B cell (primary cell): ENCODE measurements at places on chromosomes 1 and 21.

GRCh38 chr1:24177161-24177560, 9.9 kb downstream of the IFNLR1 start:
- DNase-seq: no peak

DNA sequence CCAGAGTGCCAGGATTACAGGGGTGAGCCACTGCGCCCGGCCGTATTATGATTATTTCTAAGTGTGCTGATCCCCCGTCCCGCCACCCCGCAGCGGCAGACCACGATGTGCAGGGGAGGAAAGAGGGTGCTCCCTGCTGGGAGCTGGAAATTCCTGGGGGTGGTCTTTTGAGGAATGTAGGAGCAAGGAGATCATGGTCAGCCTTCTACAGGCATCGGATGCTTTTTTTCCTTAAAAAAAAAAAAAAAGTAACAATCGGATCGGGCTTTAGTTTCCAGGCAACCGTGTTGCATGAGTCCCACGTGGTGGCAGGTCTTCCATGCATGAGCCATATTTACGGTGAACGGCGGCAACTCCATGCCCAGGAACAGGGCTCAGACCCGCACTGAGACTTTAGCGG, 74.2 kb upstream of the COX20 start:
- DNase-seq: no peak

GRCh38 chr21:39077876-39078275, 105.4 kb downstream of the PSMG1 start:
- DNase-seq: no peak

- DNase-seq: no peak
Measured at GRCh38 chr1:182069028-182069466, 7.5 kb upstream of the ZNF648 start.

- no peak for DNase-seq
Measured at GRCh38 chr1:216785221-216785620, 62.0 kb upstream of the ESRRG start.

GRCh38 chr1:39894884-39895495, 6.7 kb downstream of the MYCL start:
- DNase-seq: no peak

- no peak for DNase-seq
Measured at GRCh38 chr1:54809496-54810074, 8.5 kb upstream of the TTC22 start.

GRCh38 chr1:35854989-35855700, 27.9 kb upstream of the AGO1 start:
- DNase-seq: no peak

- DNase-seq: no peak
Measured at GRCh38 chr1:35340519-35340918, 72.0 kb downstream of the ZMYM4 start.

DNA sequence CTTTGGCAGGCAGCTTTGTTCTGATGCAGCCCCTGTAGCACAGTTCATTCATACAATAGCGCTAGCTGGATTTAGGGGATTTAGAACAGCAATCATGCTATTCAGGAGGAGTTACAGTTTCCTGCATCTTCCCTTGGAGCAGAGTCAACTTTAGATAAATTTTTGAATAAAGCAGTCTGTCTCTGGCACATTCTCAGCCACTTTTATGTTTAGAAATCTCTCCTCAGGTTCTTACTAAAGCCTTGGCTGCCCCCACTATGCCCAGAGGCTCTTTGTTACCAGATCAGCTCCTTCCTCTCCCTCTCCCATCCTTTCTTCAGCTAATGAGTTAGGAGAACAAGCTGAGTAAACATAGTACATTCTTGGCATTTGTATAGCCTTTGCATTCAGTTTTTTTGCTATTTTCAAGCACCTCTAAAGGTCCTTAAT, 17.0 kb upstream of the PIGC start:
- DNase-seq: no peak

DNA sequence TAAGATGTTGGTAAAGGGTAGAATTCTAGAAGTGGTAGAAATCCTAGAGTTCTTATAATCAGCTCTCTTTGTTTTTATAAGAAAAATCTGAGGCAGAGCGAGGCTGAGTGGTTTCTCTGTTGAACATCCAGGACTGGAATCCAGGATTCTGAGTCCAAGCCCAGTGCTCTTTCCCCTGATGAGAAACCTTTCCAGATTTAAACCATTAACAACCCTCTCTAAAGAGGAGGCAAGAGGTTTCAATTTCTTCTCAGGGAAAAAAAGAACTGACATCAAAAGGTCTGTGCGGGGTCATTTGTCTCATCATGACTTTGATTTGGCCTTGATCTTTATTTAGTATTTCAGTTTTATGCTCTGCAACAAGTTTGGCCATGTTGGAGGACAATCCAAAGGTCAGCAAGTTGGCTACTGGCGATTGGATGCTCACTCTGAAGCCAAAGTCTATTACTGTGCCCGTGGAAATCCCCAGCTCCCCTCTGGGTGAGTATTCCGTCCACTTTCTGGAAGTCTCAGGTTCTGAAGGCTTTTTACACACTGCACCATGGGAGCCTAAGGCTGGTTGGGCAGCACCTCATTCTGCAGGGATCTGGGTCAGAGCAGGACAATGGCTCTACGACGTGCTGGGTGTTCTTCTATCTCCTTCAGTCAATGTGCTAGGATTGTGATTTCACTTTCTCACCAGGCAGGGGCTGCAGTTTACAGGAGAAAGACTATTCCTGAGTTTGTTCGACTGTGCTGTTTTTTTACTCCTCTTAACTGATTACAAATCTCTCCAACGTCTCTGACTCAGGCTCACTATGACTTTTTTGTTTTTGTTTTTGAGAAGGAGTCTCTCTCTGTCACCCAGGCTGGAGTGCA, 18.9 kb upstream of the CCT8 start:
- no peak for DNase-seq

- no peak for DNase-seq
Measured at GRCh38 chr1:21878009-21878773, 58.9 kb downstream of the HSPG2 start.

DNA sequence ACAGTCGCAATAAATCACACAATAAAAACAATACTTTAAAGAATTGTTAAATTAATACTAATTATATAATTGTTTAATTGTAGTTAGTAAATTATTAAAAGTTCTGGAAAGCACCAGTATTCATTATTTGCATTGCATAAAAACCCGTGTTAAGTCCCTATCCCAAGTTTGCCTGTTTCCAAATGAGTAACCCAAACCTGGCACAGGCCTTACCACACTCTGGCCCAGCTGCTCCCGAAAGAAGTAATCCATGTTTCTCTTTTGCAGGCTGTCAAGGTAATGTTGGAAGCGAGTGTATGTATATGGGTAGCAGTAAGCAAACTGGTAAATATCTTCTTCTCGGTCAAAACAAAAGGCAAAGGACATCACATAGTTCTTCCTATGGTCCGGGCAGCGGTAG, 268.7 kb upstream of the BEND5 start:
- no peak for DNase-seq

DNA sequence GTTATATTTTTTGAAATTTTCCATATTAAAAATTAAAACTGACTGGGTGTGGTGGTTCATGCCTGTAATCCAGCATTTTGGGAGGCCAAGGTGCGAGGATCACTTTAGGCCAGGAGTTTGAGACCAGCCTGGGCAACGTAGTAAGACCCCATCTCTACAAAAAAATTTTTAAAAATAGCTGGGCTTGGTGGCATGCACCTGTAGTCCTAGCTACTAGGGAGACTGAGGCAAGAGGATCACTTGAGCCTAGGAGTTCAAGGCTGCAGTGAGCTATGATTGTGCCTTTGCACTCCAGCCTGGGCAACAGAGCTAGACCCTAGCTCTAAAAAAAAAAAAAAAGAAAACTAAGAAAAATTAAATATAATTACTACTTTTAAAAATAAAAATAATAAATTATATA, 4.5 kb upstream of the SVBP start:
- no peak for DNase-seq

- no peak for DNase-seq
Measured at GRCh38 chr1:61085206-61085982, 3.0 kb downstream of the NFIA start.

- DNase-seq: peak; percentile 31
Measured at GRCh38 chr1:87333692-87334347, 5.1 kb downstream of the LMO4 start.

GRCh38 chr1:203926025-203926540, 64.7 kb downstream of the SNRPE start:
- DNase-seq: no peak

DNA sequence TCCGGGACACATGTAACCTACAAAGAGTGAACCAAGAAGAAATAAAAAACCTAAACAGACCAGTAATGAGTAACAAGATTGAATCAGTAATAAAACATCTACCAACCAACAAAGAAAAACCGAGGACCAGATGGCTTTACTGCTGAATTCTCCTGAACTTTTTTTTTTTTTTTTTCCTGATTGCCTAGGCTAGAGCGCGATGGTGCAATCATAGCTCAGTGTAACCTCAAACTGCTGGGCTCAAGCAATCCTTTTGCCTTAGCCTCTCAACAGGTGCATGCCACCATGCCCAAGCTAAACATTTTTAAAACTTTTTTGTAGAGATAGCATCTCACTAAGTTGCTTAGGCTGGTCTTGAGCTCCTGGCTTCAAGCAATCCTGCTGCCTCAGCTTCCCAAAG, 11.2 kb upstream of the FGGY start:
- no peak for DNase-seq

DNA sequence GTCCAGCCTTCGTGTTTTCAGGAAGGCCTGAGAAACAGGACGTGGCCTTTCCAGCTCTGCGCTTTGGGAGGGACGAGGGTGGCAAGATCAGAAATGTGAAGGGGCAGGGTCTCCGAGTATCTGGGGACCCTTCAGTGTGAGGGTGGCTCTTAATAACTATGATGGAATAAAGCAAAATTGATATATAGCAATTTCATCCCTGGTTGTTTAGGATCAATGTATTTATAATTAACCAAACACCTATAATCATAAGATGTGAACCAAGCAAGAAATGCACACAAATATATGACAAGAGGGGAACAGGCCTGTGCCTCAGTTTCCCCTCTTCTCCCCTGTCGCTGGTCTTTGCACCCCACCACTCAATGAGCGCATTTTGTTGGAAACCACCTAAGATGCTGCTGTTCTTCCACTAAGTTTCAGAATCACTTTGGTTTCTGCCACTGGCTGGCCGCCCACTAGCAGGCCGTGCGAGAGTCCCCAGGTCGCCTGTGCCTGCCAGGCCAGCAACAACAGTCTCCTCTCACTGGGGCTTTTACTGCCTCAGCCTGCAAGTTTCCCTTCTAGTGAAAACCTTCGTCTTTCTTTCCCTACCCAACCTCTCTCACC, 36.6 kb downstream of the UBASH3A start:
- no peak for DNase-seq

DNA sequence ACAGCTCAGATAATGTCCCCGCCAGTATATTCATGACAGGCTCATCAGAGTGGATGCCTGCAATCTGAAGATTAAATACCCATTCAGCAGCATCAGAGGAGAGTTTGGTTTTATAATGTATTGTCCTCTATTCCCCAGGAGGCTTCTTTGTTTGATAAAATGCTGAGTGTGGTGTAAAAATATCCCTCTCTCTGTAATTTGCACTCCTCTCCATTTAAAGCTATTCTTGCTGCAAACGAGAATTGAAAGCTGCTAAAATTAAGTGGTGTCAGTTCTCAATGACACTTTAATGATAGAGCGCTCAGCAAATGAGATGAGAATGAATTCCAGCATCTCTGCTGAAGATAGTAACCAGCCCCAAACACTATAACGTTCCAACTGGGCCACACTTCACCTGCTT, 205.7 kb upstream of the RRP15 start:
- no peak for DNase-seq

GRCh38 chr1:210598135-210598652, 269.5 kb downstream of the HHAT start:
- DNase-seq: no peak

DNA sequence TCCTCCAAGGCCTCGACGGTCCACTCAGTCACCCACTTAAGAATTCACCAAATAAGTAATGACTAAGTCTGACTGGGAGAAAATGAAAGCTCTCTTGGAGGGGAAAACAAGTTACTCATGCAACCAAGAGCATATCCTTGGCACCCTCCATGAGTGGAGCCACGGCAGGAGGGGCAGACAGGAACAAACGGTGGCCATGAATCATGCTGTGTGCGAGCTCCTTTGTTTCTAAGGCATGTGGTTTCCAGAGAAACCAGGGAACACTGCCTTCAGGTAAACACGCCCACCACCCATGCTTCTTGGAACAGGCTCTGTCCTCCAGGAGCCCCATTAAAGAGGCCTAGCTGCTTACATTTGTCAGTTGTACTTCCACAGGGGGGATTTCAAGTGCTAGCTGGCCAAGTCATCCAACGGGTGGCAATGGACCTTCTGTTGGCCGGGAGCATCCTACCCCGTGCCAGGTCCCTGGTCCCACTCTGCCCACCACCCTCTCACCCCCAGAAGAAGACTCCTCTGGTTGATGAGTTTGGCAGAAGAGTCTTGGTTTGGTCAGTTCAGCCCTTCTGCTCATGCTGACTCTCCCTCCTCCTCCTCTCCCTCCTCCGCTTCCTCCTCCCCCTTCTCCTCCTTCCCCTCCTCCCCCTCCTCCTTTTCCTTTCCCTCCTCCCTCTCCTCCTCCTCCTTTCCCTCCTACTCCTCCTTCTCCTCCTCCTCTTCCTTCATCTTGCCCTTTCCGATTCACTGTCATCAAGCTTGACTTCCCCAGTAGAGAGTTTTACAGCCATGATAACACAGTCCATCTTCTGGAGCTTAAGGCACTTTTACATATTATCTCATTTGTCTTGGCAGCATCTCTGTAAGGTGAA, 107.6 kb downstream of the CCDC185 start:
- no peak for DNase-seq

GRCh38 chr21:46217511-46218196, 10.9 kb downstream of the LSS start:
- DNase-seq: no peak

- no peak for DNase-seq
Measured at GRCh38 chr1:65694933-65695332, 97.8 kb upstream of the PDE4B start.

GRCh38 chr21:31316488-31317169, 27.4 kb downstream of the TIAM1 start:
- DNase-seq: no peak

- DNase-seq: no peak
Measured at GRCh38 chr1:160720356-160721085, 8.9 kb upstream of the CD48 start.

- peak; percentile 56 for DNase-seq
Measured at GRCh38 chr1:1434131-1434823, 1.2 kb upstream of the VWA1 start.

- no peak for DNase-seq
Measured at GRCh38 chr1:17089506-17089905, 29.7 kb downstream of the PADI2 start.
